HT1080 (cell line): ENCODE measurements at places on chromosomes 1 and 21. TPM values are rescaled to one million over a fixed set of nuclear protein-coding genes. Genes with fewer than 3 reads are reported as not detected.

FTCD gene
- total RNA-seq = 0.13 and 0.69 TPM in 2 replicates

DNA sequence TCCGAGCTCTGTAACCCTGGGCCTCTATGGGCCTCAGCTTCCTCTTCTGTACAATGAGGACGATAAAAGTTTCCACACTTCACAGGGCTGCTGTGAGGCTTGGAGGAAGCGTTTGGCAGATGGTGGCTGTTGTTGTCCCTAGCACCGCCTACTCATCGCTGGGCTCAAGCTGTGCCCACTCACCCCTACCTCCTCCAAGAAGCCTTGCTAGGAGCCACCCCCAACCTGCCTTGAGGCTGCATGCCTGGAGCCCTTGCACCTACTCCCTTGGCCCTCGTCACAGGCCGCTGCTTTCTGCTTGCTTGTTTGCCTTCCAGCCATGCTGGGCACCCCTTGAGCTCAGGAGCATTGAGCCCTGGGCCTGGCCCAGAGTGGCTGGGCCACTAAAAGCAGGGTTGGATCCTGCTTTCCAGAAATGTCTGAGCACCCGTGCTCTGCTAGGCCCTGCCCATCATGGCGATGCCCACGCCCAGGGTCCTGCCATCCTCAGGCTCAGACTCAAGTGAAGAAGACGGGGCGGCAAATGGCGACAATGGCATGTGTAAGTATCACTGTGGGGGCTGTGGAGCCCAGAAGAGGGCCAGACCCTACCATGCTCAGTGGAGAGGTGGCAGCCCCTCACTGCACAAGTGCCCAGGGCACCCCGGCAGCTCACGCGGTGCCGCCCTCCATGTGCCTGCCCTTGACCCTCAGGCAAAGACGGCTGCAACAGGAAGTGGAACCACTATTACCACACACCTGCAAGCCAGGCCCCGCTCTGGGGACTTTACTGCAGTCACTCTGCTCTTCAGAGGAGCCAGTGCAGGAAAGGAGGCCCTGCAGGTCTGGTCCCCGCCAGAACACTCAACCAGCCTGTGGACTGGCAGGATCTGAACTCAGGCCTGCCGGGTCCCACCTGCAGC lies 9.5 kb downstream of the SH3BGRL3 start:
- DNase-seq = no peak

DNA sequence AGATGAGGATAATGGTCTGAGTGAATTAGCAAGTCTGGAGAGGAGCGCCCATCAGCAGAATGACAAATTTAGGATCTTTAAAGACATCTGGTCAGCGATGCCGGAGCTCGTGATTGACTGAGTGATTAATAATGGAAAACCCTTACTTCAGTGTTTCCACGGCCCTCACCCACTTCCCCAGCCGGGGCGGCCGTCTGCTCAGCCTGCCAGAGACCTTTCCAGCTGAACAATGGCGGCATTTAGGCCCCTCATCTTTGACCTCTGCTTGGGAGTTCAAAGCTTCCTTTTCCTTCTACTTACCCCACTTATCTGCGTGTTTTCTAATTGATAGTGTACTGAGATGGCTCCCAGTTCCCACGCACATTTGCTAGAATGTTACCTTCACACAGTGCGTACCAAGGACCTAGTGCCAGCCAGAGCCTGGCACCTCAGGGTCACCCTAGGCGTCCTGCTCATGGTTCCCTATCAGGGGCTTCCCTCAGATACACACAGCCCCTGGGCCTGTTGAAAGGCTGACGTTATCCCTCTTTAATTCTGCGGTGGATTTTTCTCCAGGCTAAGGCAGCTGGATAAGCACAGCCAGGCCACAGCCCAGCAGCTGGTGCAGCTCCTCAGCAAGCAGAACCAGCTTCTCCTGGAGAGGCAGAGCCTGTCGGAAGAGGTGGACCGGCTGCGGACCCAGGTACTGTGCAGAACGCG lies 232.8 kb downstream of the SDCCAG8 start:
- DNase-seq = no peak

- DNase-seq = no peak
These were observed 389.3 kb downstream of the OMA1 start for GRCh38 chr1:58157256-58157655.

GRCh38 chr1:234827656-234828055 lies 217.7 kb upstream of the IRF2BP2 start:
- no peak for DNase-seq
